Activated T-cell treated with anti-CD3 and anti-CD28 coated beads, Interleukin-2, amount 50 U/mL, for 1 hour (primary cell): ENCODE measurements at places on chromosomes 6 and 20.

GRCh38 chr6:137395316-137395715 lies 98.9 kb downstream of the OLIG3 start:
- no peak for DNase-seq

DNA sequence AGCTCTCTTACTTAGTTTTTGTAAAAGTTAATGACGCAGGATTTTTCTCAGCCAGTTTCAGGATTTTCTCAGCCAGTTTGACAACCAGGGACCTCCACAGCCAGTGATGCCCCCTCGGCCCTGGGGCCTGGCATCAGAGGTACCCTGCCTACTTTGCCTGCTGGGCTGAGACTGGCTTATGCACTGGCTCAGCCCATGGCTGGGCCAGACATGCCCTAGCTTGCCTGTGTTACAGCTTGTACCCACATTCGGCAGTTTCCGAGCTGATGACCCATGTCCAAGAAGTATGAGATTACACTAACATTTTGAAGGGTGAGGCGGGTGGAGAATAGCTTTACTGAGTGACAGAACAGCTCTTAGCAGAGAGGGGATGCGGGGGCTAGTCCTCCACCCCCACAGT lies 406.1 kb upstream of the HSF2 start:
- no peak for DNase-seq

DNA sequence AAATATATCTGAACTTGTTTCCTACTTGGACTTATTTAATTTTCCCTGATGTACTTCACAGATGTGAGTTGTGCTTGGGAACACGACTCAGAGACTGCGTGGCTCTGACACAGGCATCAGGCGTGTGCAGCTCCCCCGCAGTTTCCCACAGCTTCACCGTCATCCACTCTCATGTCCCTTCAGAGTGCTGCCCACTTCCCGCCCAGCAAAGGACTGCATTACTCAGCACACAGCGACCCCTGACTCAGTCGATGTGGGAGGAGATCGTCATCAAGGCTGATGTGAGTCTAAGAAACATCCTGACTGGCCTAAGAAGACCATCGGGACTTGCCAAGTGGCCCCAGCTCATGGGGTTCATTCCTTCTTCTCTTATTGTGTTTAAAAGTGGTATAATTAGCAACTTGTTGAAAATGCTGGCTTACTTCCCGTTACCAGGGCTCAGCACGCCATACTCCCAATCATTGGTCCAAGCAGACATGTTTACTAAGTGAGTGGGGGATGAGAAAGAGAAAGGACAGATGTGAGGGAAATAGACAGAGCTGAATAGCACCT lies 539.4 kb upstream of the JARID2 start:
- DNase-seq = no peak

DNA sequence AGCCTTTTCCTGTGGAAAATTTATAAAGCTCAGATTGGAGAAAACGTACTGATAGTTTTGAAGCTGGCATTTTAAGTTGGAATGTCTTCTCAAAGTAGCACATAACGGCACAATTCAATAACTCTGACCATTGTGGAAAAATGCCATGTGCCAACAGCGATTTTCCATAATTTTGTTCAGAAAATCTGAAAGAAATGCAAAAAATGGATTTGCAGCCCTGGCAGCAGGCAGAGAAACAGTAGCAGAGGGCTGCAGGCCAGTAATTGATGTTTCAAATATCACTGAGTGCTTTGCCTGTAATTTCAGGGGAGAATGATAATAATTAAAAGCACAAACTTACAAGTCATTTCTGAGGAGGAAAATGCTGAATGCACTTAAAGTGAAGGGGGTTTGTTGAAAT lies 507.4 kb downstream of the MAFB start:
- DNase-seq = no peak

DNA sequence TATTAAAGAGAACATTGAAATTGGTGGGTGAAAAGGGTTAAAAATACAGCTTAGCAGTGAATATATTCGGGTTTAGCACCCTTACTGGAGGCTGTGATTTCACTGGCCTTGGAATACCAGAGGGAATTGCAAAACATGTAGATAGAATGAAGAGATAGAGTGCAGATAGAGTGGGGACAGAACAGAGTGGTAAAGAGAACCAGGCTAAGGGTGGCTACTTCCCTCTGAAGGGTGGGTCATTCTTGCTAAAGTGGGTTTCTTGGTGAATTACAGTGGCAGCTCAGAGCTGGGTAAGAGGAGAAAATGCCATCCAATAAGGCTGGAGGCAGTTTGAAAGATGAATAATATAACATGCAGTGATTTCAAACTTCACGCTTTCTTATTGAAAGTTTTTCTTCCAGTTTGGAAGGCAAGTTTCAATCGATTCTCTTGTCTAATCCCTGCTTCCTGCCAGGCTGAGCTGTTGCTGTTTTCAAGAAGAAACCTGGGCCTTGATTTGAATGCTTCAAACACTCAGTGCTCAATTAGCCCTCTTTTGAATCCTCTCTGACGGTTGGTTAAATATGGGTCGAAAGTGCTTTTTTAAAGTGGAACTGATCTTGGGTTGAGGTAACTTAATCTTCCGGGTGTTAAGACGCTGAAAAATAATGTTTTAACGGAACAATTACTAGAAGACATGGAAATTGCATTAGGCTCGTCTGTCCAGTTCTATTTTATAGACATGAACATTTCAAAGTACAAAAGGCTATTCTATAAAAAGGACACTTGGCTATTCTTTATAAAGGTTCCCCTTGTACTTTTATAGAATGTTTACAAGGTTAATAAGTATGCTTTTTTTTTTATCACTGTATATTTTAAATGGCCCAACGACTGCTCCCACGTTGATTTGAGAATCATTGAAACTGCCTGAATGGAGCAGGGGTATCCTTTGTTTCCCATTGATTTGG lies 203.3 kb downstream of the BCAS1 start:
- DNase-seq = no peak

DNA sequence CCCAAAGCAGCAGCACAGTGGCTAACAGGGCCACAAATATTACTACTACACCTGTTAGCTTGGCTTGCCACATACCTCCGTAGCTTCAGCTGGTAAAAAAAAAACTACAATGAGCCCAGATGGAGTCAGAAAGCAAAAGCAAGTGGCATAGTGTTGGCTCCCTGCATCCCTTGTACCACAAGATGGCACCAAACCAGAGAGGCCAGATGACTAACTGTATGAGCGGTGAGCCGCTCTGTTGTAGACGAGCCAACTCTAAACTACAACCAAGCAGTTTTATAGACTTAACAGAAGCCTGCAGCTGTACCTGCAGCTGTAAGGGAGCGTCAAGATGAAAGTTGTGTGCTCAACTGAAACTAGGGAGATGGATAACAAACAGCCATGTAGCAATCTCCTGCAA lies 84.5 kb upstream of the MCHR2 start:
- no peak for DNase-seq

- no peak for DNase-seq
These were observed 142.1 kb downstream of the BMP2 start for GRCh38 chr20:6909608-6910007.

DNA sequence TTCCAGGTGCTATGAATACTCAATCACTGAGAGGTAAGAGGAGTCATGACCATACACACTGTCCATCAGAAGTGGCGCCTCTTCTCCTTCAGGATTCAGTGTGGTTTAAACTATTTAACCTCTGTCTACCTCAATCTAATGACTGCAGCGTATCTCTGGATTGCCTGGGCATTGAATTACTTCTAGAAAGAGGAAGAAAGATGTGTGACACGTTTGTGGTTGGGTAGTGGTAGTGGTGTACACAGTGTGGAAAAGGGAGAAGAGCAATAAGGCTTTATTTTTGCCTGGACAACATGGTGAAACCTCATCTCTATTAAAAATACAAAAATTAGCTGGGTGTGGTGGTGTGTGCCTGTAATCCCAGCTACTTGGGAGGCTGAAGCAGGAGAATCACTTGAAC lies 38.0 kb upstream of the ECHDC1 start:
- DNase-seq = no peak
